ENCODE measurements at places on chromosomes 11 and 22.

GRCh38 chr11:81787584-81788049 is 946.0 kb downstream of the FAM181B start:
- DNase-seq: no peak

- DNase-seq: no peak
These were observed 100.6 kb downstream of the MORC2 start for GRCh38 chr22:30867746-30868662.

DNA sequence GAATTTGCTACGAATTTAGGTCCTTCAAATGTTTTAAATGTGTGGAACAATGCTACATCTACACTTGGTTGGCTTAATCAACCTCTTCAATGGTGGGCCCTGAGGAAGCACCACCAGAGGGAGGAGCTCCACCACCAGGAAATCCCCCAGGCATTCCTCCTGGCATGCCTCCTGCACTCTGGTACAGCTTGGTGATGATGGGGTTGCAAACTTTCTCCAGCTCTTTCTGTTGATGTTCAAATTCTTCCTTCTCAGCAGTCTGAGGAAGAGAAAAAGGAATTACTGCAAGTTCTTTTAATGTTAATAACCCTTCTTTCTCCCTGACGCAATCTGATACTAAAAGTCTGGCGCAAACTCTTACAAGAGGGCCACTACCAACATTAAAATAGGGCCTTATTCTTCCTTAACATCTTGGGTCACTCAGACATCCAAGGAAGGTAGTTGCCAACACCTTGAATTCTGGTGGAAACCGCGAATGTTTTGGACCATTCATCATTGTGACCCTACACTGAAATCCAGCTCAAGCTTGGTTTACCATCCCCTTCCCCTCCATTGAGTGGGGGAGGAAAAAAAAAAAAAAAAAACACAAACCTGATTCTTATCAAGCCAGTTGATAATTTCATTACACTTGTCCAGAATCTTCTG is 4.2 kb downstream of the HSPA8 start:
- no peak for DNase-seq

DNA sequence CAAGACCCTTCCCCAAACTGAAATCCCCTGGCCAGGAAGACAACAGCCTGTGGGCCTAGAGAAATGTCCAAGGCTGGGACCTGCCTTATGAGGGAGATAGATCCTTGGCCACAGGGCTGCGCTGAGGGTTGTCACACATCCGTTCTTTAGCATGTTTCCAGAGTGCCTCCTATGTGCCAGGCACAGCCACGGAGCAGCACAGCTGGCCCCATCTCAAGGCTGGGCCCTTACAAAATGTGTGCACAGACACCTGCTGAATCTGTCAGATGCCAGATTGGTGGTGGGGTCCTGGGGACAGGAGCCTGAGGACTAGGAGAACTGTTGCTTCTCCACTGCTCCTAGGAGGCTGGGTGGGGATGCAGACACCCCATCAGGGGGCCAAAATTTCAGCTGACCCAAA is 11.2 kb downstream of the GRIK4 start:
- no peak for DNase-seq

DNA sequence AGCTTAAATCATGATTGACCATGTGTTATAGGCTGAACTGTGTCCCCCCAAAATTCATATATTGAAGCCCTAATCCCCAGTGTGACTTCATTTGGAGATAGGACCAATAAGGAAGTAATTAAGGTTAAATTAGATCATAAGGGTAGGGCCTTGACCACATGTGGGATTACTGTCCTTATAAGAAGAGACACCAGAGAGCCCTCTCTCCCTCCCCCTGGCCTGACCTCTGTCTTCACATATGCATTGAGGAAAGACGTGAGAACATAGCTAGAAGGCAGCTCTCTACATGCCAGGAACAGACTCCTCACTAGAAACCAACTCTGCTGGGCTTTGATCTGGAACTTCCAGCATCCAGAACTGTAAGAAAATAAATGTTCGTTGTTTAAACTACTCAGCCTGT is 13.6 kb upstream of the NUP50 start:
- no peak for DNase-seq

DNA sequence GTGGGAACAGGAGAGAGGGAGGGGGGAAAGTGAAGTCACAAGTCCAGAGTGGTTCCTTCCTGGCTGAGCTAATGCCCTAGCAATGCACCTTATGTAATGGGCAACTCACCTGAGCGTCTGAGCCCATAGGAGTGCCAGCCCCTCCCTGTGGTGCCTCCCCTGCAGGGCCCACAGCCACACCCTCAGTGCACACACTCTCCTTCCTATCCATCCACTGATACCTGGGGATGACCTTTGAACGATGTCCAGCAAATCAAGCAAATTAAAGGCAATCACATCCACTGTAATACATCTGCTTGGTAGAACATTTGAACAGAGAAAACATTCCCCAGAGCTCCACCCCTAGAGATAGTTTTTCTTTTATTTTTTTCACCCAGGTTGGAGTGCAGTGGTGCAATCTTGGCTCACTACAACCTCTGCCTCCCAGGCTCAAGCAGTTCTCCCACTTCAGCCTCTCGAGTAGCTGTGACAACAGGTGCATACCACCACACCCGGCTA is 19.6 kb upstream of the MICAL2 start:
- no peak for DNase-seq

GRCh38 chr11:32006799-32007388 is 84.0 kb upstream of the RCN1 start:
- DNase-seq: peak; percentile 52

DNA sequence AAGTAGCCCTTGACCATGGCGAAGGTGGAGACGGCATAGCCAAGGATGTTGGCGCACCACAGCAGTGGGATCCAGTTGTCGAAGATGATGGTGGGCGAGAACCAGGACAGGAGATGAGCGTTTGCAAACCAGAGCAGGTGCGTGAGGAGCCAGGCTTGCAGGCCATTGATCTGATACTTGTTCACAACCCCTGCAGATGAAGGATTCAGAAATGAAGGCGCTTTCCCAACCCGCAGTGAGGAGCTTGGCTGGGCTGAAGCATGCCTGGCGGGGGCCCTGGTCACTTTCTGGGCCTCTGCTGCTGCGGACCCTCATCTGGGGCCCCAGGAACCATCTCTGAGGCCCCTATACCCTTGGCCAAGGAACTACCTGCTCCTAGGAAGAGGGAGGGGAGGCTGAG is 6.9 kb downstream of the DHCR7 start:
- no peak for DNase-seq

GRCh38 chr22:47193606-47194329 is 431.3 kb downstream of the TBC1D22A start:
- no peak for DNase-seq

- DNase-seq: no peak
These were observed 9.3 kb downstream of the MSANTD4 start for GRCh38 chr11:106012744-106013143.

GRCh38 chr11:110797453-110797852 is 85.2 kb upstream of the ARHGAP20 start:
- DNase-seq: peak; percentile 52

DNA sequence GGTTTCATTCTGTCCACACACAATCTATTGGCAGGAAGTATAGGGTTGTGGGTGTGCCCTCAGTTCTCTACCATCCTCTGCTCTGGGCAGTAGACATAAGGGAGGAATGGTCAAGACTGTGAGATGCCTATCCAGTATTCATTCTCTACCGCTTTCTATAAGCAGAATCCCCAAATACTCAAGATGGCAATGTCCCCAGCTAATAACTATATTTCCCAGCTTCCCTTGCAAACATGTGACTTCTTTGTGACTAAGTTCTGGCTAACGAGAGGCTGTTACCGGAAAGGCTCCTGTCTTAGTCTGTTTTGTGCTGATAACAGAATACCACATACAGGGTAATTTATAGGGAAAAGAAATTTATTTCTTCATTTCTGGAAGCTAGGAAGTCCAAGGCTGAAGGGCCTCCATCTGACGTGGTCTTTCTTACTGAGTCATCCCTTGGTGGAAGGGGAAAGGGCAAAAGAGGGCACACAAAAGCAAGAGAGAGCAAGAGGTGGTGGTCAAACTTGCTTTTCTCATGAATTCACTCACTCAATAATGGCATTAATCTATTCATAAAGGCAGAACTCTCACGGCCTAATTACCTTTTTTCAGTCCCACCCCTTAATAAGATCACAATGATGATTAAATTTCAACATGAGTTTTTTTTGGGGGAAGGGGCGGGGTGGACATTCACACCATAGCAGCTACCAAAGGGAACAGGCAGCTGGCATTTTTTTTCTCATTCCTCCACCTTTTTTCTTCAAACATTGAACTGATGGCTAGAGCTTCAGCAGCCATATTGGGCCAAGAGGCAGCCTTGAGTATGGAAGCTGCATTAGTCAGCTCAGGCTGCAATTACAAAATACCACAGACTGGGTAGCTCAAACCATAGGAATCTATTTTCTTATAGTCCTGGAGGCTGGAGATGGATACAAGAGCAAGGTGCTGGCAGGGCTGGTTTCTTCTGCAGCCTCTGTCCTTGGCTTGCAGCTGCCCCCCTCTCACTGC is 109.7 kb upstream of the OR9Q1 start:
- no peak for DNase-seq

GRCh38 chr11:46896719-46897406 is 21.5 kb downstream of the LRP4 start:
- DNase-seq: peak; percentile 44

DNA sequence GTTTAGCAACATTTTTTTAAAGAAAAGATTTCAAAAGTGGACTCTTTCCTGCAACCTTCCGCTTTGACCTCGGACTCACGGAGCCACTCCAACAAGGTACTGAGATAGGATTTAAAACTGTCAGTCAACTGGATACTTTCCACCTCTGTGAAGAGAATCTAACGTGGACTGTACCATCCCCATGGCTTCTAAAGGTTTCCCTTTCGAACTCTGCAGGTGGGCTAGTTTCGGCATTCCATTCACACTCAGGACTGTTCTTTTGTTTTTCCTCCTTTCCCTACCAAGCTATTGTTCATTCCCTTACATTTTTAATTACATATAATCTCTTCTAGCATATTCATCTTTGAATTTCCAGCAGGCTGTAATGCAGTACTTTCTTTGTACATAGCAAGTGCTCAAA is 88.5 kb upstream of the AKIP1 start:
- DNase-seq: no peak

DNA sequence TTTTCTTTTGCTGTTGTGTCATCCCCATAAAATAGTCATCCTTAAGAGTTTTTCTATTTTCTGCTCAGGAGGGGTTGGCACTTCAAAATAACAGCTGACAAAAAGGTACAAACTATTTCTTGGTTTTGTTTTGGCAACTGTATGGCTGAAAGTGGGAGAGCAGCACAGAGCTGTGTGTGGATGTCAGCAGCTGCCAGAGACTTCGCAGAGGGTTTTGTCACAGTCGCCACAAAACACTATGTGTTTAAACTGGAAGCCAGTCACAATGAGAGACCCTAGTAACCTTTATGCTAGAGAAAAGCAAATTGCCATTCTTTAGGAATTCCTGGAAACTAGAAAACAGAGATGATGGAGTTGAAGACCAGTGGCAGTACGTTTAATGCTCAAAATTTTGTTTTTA is 189.6 kb upstream of the CCDC90B start:
- no peak for DNase-seq

- DNase-seq: no peak
These were observed 7.5 kb downstream of the TSPAN4 start for GRCh38 chr11:849951-850774.

DNA sequence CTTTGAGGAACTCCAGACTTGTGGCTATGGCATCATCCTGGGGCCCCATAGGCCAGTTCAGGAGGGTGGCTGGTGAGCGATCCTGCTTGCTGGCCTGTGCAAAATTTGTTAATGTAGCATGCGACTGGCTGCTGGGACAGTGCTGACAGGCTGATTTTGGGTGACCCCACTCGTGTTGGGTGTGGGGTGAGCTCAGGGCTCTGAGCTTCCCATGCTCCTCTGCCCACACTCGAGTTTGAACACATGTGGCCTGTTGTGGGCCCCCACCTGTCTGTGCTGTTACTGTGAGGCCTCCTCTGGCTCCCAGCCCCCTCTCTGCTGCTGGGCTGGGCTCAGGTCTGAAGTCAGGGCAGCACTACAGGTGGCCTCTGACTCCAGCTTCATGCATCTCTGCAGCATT is 64.4 kb upstream of the MYEOV start:
- no peak for DNase-seq

- DNase-seq: peak; percentile 86
These were observed 3.5 kb downstream of the CBX7 start for GRCh38 chr22:39148727-39149535.

GRCh38 chr22:47943729-47944700 is 1181.6 kb downstream of the TBC1D22A start:
- DNase-seq: no peak

DNA sequence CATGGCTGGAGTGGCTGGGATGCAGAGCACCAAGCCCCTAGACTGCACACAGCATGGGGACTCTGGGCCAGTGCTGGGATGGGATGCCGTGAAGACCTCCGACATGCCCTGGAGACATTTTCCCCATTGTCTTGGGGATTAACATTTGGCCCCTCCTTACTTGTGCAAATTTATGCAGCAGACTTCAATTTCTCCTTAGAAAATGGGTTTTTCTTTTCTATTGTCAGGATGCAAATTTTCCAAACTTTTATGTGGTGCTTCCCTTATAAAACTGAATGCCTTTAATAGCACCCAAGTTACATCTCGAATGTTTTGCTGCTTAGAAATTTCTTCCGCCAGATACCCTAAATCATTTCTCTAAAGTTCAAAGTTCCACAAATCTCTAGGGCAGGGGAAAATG is 29.2 kb downstream of the RSF1 start:
- DNase-seq: no peak

- DNase-seq: no peak
These were observed 47.9 kb downstream of the STIM1 start for GRCh38 chr11:3903207-3903896.

- DNase-seq: no peak
These were observed 158.5 kb upstream of the GRK3 start for GRCh38 chr22:25405841-25406509.

- no peak for DNase-seq
These were observed 9.9 kb downstream of the NARS2 start for GRCh38 chr11:78564490-78565467.

- peak; percentile 41 for DNase-seq
These were observed 90.1 kb downstream of the ETS1 start for GRCh38 chr11:128497061-128497775.

GRCh38 chr22:23236440-23237184 is 56.3 kb downstream of the BCR start:
- DNase-seq: no peak

DNA sequence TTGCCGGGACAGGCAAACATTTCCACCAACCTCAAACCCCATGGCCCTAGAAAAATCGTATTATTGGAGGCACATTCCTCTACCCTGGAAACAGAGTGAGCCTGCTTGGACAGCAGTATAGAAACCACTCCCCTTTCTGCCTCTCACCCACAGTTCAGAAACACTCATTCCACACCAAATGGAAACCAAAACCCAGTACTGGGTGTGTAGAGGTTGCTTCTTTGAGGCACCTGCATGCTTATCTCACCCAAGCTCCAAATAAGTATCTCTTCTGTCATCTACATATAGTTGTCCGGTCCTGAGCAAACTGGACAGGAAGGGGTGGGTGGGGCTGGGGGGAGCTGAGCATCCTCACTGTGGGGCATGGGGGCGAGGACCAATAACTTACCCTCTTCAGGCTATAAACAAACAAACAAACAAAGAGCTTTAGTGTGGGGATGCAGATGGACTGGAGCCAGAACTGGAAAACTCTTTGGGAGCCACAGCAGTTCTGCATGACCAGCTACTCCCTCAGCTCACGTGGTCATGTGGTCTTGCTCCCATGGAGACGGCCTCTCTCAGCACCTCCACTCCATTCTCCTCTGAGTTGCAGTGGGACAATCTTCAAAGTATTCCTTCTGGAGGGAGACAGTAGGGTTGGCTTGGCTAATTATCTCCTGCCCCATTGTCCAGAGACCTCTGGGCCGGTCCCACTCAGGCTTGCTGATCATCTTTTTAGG is 1.0 kb upstream of the PLAAT2 start:
- peak; percentile 81 for DNase-seq
